ENCODE measurements at places on chromosomes 11 and 22.

DNA sequence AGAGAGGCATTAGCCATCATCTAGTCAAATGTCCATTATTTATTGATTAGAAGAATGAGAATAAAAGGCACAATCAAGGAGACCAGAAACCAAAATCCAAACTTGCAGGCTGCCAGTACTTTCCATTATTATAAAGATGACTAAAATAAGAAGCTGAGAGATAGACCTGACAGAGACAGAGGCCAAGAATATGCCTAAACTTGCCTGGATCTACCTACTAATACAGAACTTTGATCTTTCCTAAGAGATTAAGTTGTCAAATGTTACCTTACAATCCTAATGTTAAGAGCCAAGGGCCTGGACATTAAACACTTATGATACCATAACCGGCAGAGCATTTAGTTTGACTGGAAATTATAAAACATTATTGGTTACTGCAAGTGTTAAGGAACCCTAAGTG lies 6.2 kb downstream of the LGR4 start:
- no peak for DNase-seq

GRCh38 chr11:21177379-21177778 lies 508.0 kb downstream of the NELL1 start:
- no peak for DNase-seq

- DNase-seq: no peak
Measured at GRCh38 chr11:73968356-73968966, 14.2 kb downstream of the UCP2 start.

GRCh38 chr11:82701847-82702520 lies 31.7 kb downstream of the FAM181B start:
- DNase-seq: no peak

DNA sequence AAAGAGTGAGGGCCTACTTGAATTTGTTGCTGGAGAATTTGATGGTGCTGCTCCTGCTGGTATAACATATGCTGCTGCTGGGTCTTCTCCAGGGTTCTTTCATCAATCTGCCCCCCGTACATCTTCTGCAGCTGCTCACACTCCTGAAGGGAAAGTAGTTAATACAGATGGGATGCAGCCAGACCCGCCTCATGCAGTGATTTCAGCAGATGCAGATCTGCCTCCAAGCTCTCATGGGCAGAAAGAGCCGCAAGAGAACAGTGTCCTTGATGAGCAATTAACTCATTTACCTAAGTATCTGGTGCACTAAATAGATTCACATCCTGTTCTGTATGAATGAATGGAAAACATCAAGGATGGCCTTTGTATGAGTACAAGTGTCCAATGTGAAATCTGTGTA lies 24.8 kb upstream of the APOA1 start:
- DNase-seq: no peak

- no peak for DNase-seq
Measured at GRCh38 chr11:112013497-112014164, 11.6 kb upstream of the DLAT start.

DNA sequence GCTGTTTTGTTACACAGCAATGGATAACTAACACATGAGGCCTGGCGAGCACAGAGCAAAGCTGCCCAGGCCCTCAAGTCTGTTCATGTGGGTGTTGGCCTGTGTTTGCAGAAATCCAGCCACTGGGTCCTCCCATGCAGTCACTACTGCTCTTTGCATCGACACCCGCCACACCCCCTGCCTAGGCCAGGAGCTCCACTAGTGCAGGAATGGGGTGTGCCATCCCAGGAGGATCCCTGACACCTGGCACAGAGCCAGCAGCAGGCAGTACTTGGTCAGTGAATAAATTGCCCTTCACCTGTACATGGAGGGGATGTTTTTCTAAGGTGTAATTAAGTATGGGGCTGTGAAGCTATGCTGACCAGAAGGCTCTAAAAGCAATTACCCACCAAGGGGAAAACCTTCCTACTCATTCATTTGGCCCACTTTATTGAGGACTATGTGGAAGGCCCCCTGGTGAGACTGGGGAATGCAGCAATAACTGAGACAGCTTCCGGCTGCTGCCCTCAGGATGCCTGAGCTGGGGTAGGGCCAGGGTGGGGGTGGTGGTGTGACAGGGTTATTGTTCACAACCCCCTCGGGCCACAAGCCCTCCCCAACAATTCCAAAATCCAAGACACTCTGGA lies 160.8 kb downstream of the CRYBB2 start:
- DNase-seq: no peak

DNA sequence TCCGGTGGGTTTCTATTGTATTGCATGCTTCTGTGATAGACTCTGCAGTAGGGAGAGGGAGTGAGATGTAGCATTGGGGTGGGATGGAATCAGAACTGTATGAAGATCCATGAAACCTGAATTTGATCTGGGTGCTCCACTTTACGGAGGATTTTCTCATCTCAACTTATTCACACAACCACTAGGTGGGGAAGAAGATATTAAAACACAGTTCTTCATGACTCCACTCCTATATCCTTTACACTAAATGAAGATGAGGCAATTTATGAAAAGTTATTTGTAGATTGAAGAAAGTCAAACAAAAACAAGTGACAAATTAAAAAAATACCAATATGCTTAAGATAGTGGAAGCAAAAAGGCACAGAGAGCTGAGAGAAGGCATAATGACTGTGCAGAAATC lies 92.6 kb upstream of the PDGFD start:
- no peak for DNase-seq

DNA sequence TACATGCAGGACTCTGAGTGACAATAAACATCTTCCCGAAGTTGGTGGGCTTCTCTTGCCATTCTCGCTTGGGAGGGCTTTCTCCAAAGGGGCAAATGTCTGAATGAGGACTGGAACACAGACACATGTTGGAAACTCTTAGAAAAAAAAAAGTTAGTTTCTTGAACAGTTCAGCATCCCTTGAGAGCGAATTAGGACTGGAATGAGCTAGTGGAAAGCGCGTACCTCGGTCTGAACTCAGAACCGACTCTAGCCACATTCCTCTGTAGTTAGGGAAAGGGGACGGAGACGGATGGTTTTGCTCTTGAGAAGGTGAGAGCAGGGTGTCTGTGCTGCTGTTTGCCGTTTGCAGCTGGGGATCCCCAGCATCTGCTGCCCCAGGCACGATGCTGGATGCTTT lies 517.3 kb downstream of the TBC1D22A start:
- no peak for DNase-seq

GRCh38 chr11:129612447-129612961 lies 203.1 kb upstream of the TMEM45B start:
- DNase-seq: no peak

DNA sequence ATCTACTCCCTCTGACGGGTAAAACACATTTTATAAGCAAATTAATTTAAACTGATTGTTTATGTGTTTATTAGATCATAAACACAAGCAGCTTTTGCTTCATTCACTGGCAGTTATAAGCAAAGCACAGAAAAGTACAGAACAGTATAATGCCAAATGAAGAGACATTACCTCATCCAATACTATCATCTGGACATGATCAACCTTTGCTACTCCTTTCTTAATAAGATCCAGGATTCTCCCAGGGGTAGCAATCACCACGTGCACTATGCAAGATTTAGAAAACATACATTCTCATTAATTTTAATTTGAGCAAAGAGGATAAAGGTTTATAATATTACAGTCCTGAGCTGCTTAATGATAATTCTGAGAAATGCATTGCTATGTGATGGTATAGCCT lies 27.9 kb downstream of the DDX6 start:
- no peak for DNase-seq

GRCh38 chr11:19756675-19757475 lies 44.2 kb downstream of the NAV2 start:
- DNase-seq: no peak

DNA sequence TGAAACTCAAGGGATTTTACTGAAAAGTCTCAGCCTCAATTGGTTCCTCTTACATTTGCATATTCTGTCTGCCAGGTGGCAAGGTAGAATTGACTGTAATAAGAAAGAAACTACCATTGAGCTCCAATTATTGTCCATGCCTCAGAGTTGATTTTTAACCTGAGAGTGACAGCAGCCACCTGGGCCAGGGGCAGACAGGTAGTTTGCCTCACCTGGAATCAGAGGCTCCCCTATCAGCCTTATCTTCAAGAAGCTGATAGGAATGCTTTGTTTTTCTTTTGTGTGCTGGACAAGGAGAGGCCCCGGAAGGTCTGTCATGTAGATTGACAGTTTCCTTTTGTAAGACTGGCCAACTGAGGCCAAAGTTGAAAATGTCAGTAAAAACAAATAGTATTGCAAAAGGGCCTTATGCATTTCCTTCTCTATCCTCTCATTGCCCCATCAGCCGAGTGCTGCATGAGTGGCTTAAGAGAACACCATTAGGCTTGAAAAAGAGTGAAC lies 34.1 kb downstream of the CD44 start:
- no peak for DNase-seq

DNA sequence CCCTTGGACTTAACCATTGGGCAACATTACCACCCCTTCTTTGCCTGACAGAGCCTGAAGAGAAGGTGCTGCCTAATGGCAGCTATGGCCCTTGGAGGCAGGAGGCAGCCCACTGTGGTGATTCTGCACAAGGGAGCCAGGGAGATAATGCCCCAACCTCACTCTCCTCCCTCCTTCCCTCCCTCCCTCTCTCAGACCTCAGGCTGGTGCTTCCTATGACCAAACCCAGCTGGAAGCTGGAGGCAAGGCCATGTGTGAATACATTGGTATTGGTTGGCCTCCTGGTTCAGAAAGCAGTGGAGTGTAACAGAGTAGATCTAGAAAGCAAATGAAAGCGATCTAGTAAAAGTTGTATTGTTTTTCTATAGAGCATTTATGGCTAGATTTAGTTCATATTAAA lies 233.1 kb downstream of the CSNK2A3 start:
- no peak for DNase-seq

DNA sequence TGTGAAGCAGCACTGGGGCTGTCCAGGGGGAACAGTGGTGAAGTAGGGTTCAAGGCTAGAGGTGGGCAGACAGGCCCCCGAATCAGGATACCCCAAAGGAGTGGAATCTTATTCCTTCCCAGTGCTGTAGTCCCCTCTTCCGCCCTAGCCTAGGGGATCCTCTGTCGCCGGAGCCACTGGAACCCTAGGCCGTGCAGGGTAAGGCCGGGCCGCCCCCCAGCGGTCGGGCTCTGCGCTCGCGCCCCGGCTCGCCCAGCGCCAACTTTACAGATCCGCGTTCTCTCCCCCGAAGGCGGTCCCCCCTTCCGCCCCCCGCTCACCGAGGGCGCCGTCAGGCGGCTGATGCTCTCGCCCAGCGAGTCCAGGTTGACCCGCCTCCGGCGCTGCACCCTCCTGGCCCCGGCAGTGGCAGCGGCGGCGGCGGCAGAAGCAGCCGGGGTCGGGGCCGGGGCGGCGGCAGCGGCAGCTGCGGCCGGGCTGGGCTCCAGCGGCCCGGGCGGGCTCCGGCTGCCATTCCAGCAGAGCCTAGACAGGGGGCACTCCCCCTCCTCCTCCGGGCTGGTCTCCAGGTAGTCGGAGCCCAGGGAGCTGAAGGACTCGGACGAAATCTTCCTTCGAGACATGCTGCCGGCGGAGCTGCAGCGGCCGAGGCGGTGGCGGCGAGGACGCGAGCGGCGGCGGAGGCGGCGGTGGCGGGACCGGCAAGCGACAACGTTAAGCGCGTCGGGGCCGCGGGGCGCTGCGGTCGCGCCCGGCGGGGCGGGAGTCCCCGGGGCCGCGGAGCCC lies 650 bp downstream of the GUCY1A2 start:
- no peak for DNase-seq

GRCh38 chr22:21642584-21643448 lies 714 bp downstream of the SDF2L1 start:
- DNase-seq: no peak

DNA sequence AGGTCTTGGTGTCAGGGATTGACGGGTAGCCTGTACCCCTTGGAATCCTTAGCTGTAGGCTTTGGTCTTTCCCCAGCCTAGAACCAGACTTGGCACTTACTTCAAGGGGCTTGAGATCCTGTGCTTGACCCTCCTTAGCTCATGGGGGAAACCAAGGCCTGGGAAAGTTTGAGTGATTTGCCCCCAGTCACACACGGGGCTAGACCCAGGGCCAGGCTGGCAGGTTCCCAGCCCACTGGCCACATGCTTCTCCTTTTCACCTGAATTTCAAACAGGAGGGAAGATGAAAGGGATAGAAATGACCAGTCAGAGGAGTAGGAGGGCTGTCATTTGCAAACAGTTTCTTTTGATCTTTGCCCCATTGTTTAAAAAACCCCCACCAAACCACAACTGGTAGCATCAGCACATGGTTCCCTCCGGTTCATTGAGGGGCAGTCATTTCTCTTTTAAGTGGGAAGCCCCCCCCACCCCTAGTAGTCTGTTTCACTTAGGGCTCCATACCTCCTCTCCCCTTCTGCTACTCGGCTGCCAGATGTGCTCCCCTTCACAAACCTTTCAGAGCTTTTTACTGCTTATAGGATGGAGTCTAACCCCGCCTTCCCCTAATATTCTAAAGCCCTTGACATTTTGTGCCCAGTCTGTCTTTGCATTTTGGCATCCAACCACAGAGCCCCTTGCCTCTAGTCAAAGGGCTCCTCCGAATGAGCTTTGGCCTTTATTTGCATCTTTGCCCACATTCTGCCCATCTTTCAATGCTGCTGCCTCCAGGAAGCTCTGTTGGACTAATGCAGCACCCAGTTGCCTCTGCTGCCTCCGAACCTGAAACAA lies 37.6 kb downstream of the ZNRF3 start:
- no peak for DNase-seq

- peak; percentile 75 for DNase-seq
Measured at GRCh38 chr11:33531743-33532181, 168.9 kb downstream of the C11orf91 start.

DNA sequence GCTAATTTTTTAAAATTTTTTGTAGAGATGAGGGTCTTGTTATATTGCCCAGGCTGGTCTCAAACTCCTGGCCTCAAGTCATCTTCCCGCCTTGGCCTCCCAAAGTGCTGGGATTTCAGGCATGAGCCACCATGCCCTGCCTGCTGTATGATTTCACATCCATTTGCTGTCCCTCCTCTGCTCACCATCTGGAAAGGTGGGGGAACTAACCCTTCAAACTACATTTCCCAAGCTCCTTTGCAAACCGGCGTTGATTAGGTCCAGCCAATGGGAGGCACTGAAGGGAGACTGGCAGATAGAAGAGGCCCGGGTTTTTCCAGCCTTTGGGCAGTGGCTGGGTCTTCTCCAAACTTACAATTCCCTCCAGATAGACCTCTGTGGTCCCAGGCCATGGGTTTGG lies 19.3 kb downstream of the RFPL1 start:
- no peak for DNase-seq

DNA sequence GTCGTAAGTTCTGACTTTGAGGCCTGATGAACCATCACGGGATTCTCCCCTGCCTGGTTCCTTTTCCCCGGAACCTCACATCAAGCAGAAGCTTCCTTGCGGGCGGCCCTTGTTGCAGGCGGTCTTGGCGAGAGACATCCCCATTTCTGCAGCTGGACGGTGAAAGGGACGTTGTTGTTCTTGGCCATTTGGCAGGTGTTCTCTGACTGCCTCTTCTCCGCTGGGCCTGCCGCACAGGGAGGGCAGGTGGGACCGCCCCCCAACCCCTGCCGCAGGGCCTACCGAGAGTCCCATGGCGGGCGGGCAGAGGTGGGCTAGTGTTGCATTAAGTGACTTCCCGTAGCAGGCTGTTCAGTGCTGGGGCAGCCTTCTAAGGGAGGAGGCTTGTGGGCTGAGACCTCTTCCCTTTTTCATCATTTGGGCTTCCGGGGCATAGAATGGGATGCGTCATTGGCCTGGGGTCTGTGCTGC lies 26.9 kb upstream of the GRAMD4 start:
- DNase-seq: no peak

GRCh38 chr11:8020244-8020597 lies 33.1 kb downstream of the EIF3F start:
- no peak for DNase-seq

- no peak for DNase-seq
Measured at GRCh38 chr22:24153353-24153752, 27.9 kb upstream of the SUSD2 start.
